ENCODE measurements at places on chromosomes 2 and 18.

DNA sequence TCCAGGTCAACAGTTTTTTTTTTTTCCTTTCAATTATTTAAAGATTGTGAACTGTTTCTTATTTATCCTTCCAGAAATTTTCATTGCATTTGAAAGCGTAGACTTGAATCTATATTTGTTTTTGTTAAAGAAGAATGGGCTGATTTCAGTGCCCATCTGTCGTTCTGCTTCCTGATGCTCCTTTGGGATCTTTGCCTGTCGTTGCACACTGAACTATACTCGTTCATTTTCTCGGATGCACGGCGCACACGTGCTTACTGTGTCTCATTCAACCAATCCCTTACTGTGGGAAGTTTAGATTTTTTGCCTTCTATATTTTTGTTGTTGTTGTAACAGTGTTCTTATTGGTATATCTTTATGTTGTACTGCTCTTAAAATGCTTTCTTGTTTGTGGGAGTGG is 149.7 kb downstream of the VAPA start:
- no peak for DNase-seq

DNA sequence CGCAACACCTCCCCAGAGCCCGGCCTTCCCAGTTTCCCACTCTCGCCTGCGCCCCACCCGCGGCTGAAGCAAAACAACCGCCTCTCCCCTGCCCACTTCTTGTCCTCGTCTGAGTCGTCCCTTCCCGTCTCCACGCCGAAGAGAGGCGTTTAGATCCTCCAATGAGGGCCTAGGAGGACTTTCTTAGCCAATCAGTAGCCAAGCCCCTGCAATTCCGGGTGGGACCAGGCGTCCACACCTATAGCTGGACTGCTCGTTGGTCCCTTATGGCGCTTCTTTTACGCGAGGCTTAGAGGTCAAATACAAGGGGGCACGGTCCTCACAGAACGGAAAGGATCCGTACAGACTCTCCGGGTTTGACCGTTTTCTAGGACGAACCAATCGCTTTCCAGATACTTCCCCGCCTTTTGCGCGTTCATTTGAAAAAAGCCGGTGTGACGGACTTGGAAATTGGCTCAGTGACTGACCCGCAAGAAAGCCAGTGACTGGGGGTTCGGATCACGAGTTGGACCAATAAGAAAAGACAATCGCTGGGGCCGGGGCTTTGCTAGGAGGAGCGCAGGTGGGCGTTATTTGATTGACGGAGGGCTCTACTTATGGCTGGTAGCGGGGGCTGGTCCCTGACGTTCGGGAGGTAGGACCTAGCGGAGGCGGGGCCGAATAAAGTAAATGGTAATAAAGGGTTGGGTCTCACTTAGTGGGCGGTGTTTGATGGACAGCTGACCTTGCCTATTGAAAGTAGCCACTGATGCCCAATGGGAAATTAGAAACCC is 581 bp upstream of the PPM1B start:
- DNase-seq: peak; percentile 99

- DNase-seq: no peak
Measured at GRCh38 chr2:55862673-55863390, 60.8 kb downstream of the EFEMP1 start.

- no peak for DNase-seq
Measured at GRCh38 chr2:221606424-221606823, 34.3 kb upstream of the EPHA4 start.

DNA sequence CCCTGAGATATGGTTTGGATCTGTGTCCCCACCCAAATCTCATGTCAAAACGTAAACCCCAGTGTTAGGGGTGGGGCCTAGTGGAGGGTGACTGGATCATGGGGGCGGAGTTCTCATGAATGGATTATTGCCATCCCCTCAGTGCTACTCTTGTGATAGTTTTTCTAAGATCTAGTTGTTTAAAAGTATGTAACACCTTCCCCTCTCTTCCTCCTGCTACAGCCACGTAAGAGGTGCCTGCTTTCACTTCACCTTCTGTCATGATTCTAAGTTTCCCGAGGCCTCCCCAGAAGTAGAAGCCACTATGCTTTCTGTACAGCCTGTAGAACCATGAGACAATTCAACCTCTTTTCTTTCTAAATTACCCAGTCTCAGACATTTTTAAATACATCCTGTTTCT is 16.9 kb downstream of the PUM2 start:
- DNase-seq: no peak

DNA sequence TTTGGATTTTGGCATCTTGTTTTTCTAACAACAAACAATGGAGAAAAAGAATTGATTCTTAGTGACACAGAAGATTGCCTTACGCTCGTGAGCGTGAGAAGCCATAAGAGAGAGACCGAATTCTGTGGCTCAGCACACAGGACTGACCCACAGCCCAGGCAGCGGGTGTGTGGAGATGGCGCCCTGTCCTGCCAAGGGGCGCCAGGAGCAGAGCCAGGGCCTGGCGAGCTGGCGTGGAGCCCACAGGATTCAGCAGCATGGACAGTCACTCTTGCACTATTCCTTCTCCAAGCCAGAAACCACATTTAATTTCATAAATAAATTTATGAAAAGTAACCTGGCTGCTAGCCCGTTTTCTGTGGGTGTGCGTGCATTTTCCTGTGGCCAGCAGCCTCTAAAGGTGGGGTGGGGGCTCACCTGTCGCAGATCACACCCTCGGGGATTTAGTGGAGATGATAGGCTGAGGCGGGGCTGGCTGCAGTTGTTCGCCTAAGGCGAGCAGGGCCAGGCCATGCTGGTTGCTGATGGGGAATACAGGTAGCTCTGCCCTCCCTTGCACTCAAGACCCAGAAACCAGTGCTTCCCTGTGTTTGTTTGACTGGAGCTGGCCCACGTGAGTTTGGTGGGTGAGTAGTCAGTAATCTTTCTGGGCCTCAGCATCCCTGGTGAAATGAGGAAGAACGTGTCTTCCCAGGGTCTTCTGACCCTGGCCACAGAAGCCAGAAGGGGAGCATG is 46.2 kb downstream of the FAM168B start:
- DNase-seq: no peak

- peak; percentile 8 for DNase-seq
Measured at GRCh38 chr18:24051031-24051947, 36.7 kb downstream of the TTC39C start.

GRCh38 chr2:27885234-27885633 is 5.0 kb downstream of the RBKS start:
- no peak for DNase-seq

DNA sequence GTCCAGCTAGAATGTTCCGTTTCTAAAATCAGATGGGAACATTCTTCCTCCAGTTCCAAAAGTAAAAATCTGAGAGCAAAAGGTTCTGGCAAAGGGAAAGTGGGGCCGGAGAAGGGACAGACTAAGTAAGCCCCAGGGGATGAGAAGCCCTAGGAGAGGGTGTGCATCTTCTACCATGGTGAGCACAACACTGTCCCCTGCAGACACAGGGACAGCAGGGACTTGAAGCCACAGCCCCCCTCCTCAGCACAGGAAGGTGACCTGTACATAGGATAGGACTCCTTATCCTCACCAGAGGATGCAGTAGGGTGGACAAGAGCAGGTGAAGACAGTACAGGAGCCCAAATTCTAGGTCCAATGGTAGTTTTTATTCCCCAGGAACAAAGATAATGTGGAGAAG is 12.6 kb upstream of the ATRAID start:
- DNase-seq: no peak

- DNase-seq: no peak
Measured at GRCh38 chr18:21998486-21998885, 170.9 kb upstream of the GATA6 start.

DNA sequence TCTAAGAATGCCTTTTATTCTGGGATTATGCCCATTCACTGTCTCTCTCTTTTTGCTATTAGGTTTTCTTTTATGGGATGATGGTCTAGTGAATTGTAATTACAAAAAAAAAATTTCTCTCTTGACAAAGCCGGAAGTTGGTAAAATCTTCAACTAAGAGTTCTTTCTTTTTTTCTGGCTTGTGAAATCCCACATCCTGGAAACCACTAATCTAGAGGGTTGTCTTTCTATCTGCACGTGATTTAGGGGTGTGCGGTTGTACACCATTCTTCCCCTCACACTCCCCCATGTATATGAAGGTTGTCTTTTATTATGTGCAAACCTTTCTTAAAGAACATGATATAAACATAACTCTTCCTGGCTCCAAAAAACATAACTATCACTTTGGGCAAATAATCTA is 52.0 kb downstream of the GATA6 start:
- DNase-seq: no peak

DNA sequence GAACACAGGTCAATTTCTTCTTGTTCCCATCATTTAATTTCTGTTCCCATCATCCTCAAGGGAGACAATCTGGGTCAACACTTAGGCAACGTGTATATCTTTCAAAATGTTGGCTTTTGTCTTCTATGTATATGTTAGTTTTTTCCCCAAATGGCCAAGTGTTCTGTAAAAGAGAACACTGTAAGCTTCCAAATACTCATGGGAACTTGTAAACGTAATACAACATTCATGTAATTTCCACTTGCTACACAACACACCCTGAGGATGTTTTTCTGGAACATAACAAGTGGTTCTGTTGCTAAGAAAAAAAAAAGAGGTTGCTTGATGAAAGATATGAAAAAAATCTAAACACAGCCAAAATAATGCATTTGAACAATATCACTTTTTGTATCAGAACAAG is 149.1 kb downstream of the ATAD2B start:
- no peak for DNase-seq

DNA sequence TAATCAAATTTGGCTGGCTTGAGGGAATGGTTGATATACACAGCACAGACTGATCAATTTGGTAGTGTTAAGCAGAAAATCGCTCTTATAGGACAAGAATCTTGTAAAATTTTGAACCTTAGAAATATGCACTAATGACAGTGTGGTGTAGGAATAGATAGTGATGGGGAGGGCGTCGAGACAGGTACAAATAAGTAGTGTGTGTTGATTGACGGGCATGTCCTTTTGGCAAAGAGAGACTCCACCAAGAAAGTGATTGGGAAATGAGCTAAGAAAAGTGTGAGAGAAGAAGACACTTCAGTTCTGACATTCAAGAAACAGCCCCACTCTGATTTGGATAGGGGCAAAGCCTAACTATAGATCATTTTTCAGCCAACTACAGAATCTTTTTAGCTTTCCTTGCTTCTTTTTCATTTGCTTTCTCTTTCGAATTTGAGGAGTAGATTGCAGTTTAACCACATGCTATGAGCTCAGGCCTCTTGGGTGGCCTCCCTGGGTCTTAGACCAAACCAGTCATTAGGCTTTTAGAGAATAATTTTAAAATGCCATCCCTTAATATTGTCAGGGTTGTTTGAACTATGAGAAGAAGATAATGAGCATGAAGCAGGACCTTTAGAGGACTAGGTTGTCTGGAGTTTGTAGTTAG is 127.1 kb downstream of the CERS6 start:
- no peak for DNase-seq

DNA sequence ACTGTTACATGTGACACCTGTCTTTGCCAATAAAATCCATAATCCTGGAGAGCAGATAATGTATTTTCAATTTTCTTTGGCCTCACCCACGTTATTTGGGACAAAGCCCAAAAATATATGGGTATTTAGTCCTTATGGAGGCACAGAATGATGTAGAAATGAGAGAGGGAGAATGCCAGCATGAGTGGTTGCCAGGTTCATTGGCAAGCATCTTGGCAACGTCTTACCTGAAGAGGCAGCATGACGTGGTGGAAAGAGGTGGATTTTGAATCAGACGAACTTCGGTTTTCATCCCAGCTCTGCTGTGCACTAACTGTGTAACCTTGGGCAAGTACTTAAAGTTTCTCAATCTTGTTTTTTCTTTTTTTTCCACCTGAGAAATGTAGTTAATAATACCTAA is 969.6 kb upstream of the PIK3C3 start:
- DNase-seq: no peak

- no peak for DNase-seq
Measured at GRCh38 chr18:57984490-57985115, 59.4 kb upstream of the NEDD4L start.

DNA sequence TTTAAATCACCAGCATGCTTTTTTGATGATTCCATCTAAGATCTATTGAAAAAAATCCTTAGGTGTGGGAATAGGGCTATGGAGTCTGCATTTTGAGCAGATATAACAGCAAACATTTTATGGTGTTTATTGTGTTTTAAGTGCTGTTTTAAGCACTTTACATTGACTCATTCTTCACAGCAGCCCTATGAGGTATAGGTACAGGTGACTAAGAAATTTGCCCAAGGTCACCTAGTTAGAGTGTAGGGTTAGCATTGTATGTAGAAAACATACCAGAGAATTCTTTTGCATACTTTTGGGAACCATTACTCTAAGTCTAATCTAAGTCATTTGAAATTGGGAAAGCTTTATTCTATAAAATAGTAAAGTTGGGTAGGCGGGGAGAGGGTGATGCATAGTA is 31.3 kb downstream of the PPM1B start:
- DNase-seq: no peak

DNA sequence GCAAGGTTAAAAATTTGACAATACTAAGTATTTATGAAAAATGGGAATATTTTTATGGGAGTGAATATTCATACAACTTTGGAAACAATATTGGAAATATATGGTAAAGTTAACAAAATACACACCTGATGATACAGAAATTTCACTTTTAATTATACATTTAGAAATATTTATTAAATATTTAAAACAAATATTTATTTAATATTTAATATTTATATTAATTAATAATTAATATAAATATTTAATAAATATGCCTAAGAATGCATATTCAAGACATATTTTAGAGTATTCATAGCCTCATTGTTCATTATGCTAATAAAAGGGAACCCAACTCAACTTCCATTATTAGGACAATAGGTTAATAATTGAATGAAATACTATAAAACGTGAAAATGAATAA is 7.0 kb upstream of the DYNAP start:
- no peak for DNase-seq

DNA sequence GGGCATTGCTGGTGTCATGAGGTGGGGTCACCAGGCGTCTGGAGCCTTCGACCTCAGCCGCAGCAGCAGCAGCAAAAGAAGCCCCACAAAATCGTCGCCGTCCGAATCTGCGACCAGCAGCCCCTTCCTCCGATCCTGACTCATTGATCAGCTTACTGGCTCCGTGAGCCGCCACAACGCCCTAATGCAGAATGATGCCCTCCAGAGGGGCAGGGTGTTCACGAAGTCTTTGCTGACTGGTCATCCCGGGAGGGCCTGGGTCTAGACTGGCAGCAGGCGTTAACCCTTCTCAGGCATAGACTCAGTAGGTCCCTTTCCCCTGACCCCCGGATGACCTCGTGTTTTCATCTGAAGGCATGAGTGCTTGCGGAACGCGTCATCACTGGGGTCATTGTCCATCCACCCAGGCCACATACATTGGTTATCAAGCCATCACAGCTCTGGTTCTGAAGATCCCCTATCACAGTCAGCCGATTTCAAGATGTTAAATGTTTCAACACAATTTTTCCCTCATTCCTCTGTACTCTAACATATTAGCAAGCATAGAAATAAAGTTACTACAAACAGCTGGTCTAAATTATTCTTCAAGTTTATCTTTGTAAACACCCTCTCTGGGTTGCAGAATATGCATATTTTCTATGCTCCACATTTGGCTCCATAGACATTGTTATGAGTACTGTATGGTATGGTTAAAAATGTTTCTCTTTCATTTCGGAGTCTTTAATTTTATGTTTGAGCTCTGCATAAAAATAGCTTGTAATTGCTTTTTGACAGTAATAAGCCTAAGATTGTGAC is 83.3 kb upstream of the SALL3 start:
- DNase-seq: no peak

All from OCI-LY7 (cell line).